ENCODE measurements at places on chromosomes 1 and 21.

DNA sequence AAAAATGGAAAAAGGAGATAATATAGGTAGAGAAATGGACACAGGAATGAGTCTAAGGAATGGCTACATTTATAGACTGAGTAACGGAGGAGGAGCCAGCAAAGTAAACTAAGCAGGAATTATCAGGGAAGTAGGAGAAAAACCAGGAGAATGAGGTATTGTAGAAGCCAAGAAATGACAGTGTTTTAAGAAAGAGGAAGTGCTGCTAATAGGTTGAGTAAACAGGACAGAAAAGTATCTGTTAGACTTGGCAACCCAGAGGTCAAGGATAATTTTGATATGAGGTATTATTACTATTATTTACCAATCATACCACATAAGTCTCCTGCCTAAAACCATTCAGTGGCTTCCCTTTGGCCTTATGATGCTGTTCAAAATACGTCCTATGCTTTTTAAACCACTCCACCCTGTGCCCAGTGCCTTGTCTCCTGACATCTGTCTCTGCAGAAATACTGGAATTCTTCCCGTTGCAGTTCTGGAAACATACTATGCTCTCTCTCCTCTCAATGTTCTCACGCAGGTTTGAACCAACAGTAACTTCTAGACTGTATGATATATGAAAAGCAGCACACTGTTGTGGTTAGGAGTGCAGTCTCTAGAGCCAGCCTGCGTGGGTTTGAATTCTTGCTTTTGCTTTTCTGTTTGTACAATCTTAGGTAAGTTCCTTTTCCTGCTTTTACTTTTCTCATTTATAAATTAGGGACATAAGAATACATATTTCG is 24.6 kb upstream of the NEK7 start:
- no peak for DNase-seq

- DNase-seq = peak; percentile 95
These were observed 568 bp upstream of the SKI start for GRCh38 chr1:2227346-2228156.

DNA sequence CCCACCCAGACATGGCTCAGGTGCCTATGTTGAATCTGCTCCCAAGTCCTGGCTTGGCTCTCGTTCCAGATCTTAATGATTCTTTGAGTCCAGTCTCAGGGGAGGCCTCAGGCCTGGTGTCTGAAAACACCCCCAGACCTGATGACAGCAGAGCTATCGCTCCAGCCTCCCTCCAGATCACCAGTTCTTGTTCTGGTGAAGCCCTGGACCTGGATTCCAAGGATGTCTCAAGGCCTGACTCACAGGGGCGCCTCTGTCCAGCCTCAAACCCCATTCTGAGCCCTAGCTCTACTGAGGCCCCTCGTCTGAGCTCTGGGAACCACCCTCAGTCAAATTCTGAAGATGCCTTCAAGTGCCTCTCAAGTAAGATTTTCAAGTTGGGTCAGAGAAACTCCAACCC is 11.4 kb downstream of the MROH7 start:
- DNase-seq = no peak

GRCh38 chr1:116230712-116231111 is 119.5 kb downstream of the MAB21L3 start:
- DNase-seq = no peak

DNA sequence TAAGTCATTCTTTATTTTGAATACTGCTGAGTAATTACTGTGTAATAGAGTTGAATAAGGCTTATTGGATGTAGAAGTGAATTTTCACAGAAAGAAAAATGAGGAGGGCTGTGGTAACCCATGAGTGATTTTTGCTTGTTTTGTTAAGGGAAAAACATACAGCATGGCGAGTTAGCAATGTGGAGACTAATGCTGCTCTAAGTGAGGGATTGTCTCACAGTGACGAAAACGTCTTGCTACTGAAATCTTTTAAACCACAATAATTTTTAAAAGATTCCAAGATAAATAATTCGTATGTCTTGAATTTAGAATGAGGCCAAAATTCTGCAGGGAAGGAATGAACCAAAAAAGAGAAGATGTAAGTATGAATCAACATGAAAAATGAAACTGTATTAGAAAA is 16.2 kb upstream of the PLA2G4A start:
- no peak for DNase-seq

Data from stimulated activated CD4-positive, alpha-beta T cell treated with anti-CD3 and anti-CD28 coated beads, Interleukin-12 subunit alpha, Interleukin-12 subunit beta, amount 100 ng/mL, for 4 hours (primary cell).